ENCODE measurements at places on chromosomes 6 and 20.

DNA sequence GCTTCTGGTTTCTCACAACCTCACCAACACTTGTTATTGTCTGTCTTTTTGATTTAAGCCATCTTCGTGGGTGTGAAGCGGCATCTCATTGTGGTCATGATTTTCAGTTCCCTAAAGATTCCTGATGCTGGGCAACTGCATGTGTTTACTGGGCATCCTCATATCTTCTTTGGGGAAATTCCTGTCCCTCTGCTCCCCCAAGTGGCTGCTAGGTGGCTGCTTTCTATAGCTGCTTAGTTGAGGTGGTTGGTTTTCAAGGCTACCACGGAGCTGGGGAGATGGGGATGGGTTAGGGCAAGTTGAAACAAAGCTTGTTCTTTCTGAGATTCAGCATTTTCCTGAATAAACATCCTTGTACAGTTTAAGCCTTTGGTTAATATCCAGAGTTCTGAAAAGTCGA, 403.9 kb upstream of the SULF2 start:
- no peak for DNase-seq

GRCh38 chr6:146650799-146651481, 52.2 kb downstream of the ADGB start:
- no peak for DNase-seq

DNA sequence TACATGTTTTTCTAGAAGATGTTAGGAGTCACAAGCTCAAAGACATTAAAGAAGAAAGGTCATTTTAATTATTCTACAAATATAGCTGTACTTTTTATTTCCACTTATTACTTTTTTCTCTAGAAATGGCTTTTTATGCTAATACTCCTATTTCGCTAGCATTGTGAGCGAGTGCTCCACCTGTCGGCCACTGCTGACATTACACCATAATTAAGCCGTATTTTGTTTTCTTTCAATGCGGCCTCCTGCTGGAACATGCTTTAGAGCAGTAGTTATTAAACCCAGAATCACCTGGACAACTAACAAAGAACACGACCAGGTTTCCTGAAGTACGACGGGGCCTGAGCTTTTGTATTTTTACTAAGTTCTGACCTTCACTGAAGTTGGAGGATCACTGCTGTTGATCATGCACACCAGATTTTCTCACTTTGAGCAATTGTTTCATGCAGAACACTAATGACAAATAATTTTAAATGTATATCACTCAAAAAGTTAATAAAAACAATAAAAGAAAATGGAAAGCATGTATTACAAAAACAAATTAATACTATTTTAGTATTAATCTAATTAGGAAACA, 74.1 kb upstream of the PAK5 start:
- DNase-seq: peak; percentile 39

- no peak for DNase-seq
Measured at GRCh38 chr6:32178547-32179440, 589 bp downstream of the RNF5 start.

DNA sequence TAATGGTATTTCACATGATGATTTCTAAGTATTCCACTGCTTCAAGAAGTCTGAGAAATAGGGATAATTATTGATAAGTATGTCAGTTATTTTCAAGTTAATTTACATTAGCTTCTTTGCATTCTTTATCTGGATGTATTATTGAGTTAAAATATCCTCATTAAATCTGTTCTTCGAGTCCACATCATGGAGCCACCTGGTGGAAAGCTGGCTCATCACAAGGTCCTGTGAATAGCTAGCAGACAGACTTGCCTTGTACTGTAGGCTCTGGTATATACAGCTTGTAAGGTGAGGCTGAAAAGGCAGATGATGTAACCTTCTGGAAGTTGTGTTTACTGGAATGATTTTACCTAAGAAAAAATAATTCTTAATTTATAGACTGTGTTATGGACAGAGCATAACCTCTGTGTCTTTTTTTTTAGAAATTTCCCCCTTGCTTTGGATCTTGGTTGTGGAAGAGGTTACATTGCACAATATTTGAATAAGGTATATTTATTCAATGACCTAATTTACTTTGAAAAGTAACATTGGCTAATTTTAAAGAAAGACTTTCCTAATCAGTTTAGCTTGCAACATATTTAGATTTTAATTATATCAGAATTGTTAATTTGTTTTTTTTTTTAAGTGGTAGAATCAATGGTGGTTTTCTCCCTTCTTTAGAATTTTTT, 3.5 kb downstream of the NDUFAF5 start:
- DNase-seq: peak; percentile 56

GRCh38 chr6:636488-636887, 20.4 kb downstream of the HUS1B start:
- no peak for DNase-seq

Measured in NCI-H446 (cell line).